ENCODE measurements at places on chromosomes 13 and 19. TPM values are rescaled to one million over a fixed set of nuclear protein-coding genes. Genes with fewer than 3 reads are reported as not detected.

MEDAG gene
- total RNA-seq = 46.7 TPM

DNA sequence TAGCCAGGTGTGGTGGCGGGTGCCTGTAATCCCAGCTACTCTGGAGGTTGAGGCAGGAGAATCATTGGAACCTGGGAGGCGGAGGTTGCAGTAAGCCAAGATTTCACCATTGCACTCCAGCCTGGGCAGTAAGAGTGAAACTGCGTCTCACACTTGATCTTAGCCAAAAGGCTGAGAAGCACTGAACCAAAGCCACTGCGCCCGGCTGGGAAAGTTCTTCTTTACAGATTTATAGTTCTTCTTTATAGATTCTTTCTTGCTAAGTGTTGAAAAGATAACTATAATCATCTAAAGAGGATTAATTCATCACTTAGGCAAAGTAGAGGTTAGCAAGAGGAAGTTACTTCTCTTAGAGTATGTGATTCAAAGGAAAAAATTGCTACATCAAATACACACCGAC is 11.1 kb downstream of the ZNF417 start:
- no peak for DNase-seq

UBE2L5 gene
- 0.59 TPM for total RNA-seq

DNA sequence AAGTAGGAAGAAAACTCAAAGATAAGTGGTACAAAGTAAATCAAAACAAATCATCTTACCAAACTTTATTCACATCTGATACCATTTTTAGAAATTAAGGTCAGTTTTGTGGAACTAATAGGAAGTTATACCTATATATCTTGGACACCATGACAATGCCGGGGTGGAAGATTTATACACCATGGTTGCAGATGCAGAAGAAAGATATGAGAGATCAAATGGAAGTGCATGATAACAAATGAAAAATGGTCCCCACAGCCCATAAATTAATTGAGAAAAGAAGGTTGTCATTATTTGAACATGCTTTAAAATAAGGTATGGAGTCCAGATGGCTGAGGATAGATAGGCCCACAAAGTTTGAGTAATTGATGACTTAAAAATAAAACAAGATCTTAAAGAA is 276.8 kb downstream of the TSHZ3 start:
- DNase-seq = no peak

- no peak for DNase-seq
Measured at GRCh38 chr13:35649162-35649561, 172.7 kb upstream of the MAB21L1 start.

DNA sequence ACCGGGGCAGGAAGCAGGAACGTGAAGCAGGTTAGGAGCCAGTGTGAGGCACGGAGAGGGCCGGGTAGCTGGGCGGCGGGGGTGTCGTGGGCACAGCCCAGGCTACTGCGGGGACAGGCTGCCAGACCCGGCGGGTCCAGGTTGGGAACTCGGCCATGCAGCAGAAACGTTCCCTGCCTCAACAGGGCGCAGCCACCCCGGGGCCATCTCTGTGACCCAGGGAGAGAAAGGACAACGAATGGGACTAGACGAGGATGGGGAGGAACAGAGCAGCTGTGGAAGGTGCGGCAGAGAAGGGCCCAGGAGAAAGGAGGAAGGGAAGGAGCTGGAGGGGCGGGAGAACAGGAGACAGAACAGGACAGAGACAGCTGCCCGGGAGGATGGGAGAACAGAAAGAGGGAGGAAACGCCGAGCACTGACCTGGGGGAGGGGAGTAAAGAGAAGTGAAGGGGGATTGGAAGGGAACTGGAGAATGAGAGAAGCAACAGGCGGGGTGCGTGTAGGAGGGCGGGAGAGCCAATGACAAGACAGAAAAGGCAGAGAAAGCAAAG is 12.9 kb upstream of the GARIN5A start:
- no peak for DNase-seq

DNA sequence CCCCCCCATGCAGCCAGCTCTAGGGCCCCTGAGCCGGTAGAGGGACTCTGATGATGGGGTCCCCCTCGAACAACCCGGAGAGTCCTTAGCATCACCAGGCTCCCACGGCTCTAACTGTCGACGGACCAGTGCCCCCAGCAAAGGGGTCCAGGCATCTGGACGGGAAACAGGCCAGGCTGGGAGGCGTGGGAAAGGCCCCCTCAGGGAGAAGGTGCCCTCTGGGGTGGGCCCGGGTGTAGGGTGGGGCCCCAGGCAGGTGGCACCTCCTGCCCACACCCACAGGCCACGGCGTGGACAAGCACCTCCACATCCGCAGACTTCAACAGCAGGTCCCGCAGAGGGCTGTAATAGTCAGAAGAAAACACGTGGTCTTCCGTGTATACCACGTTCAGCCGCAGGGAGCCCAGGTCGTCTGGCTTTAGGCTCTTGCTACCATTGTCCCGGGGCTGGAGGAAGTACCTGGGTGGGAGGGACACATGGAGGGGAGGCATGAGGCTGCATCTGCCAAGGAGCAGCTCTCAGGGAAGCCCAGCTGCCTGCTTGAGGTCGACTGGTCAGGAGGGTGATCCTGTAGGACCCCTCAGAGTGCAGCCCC is 44.7 kb upstream of the C13orf46 start:
- no peak for DNase-seq

Data from osteoblast (primary cell).